ENCODE measurements at places on chromosomes 7 and 10.
A peak's percentile ranks its signal among the peaks of the same experiment; 100 is the strongest.

- DNase-seq: no peak
Measured at GRCh38 chr7:158811461-158811860, 17.8 kb downstream of the ESYT2 start.

DNA sequence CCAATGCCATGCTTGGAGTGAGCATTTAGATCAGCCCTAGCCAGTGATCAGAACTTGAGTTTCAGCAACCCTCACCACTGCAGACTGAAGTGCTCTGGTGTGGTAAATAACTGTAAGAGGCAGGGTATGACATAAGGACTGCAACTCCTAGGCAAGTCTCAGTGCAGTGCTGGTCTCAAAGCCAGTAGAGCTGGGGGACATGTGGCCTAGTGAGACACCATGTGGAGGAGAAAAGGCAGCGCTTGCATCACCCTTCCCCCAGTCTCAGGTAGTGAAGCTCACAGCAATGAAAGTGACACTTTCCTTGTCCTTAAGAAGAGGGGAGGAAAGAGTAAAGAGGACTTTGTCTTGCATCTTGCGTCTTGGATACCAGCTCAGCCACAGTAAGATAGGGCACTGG is 386.8 kb upstream of the POT1 start:
- no peak for DNase-seq

DNA sequence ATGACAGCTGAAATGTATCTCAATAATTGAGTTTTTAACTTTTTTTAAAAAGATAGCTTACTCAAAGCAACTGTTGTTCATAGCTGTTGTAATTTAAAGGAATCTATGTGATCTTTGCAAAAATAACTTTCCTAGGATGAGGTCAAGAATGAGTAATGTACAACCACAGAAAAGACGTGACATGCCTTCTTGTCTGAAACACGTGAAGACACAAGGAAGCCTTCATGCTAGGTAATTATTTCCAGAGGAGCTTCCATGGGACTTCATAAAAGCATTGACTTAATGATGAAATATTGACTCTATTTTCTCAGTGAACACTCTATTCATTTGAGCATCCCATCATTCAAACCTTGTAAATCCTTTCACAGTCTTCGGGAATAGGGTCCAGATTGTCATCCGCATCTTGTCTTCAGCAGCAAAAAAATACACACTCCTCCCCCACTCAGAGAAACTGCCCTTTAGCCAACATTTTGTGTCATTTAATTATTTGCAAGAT is 528.0 kb downstream of the NRG3 start:
- DNase-seq: no peak

DNA sequence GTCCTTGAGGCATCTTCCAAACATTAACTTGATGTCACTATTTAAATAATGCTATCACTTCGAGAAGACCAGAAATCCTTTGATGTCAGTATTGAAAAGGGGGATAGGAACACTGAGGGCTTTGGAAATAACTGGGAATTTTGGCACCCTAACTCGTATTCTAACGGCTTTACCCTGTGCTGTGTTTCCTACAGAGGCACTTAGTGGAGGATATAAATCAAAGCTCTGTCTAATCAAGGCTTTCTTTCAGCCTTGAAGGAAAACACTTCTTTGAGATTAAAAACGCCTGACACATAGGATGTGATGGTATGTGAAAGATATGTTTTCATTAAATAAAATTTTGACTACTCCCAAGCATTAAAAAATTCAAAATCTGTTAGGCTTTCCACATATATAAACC is 62.3 kb downstream of the CREB5 start:
- DNase-seq: no peak

GRCh38 chr7:109611656-109612055 is 1042.0 kb downstream of the DNAJB9 start:
- no peak for DNase-seq

GRCh38 chr10:87799860-87800259 is 18.2 kb downstream of the ATAD1 start:
- no peak for DNase-seq

- peak; percentile 49 for DNase-seq
Measured at GRCh38 chr10:92914478-92915325, 66.4 kb downstream of the EXOC6 start.

DNA sequence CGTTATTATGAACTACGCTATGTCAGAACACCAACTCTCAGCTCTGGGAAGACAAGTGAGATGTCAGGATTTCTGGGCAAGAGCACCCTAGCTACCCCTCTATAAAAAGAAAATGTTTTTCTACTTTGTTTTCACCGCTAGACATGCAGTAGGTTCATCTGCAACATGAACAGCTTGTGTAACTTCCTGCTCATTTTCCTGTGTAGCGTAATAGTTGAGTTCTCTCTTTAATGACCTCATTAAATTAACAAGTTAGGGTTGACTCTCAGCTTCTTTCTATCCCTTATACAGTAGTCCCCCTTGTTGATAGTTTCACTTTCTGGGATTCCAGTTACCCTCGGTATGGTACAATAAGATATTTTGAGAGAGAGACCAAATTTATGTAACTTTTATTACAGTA is 329.4 kb upstream of the ZNF32 start:
- no peak for DNase-seq

DNA sequence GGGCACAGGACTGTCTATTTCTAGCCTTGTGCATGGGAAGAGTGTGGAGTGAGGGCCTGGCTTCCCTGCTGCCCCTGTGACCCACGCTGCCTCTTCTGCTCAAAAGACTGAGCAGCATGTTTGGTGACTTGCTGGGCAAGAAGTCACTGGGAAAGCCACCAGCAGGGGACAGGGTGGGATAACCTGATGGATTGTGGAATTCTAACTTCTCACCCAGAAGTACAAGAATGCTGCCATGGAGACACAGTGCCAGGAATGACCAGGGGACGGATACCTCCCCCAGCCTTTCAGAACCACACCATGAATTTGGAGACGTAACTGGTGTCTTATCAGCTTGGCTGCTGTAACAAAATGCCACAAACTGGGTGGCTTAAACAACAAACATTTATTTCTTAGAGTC is 28.4 kb downstream of the GALNTL5 start:
- no peak for DNase-seq

DNA sequence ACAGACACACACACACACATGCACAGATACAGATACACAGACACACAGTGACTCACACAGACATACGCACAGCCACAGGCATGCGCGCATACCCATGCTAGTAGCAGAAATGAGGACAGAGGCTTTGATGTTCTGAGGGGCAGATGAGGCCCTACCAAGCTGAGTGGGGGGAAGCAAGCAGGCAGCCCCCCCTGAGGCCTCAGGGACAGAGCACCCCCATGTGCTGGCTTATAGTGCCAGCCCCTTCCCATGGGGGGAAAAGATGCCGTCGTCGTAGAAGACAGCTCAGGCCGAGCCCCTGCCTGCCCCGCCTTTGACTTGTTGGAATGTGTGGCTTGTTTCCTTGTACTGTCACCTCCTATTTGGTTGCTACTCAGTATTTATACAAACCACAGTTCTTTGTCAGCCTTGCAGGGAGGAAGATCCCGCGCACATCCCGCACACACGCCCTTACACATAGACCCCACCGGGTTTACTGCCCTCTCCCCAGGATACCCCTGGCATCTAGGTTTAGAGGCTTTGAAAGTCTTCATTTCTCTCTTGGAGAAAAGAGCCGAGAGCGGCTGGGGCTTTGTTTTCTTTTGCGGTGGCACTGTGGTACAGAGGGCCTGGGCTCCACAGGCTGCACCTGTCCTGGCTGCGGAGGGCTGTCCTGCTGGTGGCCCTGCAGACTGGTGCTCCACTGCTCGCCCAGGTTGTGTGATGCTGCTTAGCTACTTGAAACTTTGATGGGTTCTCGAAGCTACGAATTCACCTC is 112.5 kb downstream of the DOCK1 start:
- no peak for DNase-seq

DNA sequence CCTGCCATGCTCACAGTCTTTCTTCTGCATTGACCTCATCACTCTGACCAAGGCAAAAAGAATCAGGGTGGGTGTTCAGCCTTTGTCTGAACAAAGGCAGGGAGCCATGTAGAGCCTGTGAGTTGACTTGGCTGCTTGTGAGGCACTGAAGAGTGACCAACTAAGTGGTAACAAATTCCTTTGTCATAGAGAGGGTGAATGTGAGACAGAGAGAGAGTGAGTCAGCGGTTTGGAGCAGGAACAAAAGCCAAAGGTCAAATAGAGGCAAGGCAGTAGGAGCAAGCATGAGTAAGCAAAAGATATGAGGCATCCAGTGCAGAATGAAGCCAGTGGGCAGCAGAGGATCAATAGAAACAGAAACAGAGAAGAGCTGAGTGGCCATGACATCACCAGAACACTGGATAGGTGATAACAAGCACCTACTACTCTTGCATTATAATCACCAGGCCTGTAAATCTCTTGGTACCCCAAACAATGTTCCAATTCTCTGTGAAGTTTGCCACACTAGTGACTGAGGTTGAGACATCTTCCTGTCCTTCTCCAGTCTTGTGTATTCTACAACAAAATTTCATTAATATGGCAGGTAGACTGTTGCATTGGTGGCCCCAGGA is 116.2 kb upstream of the LAMB4 start:
- DNase-seq: no peak

- DNase-seq: no peak
Measured at GRCh38 chr7:133300088-133300487, 47.2 kb downstream of the EXOC4 start.

GRCh38 chr10:43901302-43901701 is 252.6 kb upstream of the ZNF32 start:
- no peak for DNase-seq

DNA sequence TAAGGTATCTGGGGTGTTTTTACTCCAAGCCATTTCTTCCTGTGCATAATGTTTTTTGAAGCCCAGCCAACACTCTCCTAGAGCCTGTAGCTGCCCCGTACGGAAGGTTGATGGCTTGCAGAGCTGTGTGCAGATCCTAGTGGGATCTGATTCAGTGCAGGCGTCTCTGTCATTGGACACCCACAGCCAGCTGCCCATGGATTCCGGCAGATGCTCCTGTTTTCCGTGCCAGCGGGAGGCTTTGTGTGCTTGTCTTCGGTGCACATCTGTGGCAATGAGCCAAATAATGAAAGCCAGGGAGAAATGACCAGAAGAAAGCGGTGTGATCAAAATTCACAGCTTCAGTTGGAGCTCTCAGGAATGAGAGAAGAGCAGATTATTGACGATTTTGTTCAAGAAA is 426.4 kb downstream of the TYW1 start:
- DNase-seq: no peak

- DNase-seq: no peak
Measured at GRCh38 chr10:35925493-35925892, 283.4 kb upstream of the FZD8 start.

DNA sequence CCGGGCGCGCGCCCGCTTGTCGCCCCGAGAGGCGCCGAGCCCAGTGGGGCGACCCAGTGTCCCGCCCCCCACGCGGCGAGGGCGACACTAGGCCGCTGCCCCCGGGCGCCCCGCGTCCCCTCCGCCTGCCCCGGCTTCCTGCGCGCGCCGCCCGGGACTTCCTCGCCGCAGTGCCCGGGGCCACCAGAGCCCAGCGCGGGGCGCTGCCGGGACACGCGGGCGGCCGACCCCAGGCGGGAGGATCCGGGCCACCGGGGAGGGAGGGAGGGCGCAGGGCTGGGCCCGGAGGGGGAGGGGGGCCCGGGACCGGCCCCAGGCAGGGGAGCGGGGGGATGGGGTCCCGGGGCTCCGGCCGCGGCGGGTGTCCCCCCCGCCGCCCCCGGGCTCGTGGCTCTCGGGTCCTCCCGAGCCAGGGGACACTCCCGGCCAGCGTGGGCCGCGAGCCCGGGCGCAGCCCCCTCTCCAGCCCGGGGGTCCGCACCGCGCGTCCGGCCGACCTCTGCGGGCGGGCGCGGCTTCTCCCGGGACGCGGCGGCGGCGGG is 435 bp upstream of the PWWP2B start:
- peak; percentile 74 for DNase-seq

DNA sequence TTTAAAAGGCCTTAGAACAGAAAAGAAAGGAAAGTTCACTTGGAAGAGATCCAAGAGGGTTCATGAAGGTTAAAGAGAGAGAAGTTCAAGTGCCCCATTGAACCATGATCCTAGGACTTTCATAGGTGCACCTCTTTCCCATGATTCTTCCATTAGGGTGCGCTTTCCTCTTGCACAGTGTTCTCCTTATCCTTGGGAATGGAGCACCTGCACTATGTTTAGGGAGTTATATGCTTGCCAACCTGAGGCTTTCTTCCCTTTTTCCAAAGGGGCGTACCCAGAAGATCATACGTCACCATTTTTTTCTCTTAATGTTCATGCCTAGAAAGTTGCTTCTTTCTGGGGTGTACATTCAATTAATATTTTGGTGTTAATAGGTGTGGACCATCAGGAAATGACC is 908.0 kb upstream of the SORCS1 start:
- no peak for DNase-seq

DNA sequence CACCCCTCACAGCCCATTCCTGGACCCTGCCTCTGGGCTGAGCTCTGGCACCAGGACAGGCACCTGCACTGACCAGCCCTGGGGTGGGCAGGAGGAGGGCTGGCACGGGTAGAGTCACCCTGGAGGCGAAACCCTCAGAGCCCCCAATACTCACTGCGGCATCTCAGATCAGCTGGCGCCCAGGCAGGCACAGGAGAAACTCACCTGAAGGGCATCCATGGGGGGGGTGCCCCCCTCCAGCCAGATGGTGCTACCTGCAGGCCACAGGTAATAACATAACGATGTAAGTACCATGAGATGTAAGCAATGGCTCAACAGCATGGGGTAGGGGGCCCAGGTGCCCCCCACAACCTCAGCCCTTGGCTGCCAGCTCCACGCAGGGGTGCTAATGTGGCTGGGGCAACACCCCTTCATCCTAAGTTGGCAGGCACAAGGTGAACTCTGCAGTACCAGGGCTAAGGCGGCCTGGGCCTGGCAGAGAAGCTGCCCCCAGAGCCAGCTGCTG is 12.1 kb upstream of the PYROXD2 start:
- no peak for DNase-seq

GRCh38 chr10:7399533-7399932 is 11.3 kb downstream of the SFMBT2 start:
- no peak for DNase-seq

DNA sequence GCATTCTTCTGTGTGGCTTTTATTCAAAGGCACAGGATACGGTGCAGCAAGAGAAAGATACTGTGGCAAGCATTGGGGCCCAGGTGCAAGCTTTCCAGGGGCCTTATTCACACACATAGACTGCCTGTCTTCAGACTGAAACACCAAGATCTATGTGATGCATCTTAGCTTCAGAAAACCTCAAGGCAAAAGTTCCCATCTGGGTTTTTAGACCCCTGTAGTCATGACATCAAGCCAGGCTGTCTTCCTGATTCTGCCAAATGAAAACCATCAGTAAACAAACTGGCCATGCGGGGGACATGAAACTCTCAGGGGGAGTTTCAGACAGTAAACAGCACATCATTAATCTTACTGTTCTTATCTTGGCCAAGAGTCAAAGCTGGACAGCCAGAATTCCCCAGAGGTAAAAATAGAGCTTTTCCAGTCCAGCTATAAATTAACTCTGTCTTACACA is 9.8 kb downstream of the AGBL3 start:
- peak; percentile 35 for DNase-seq

DNA sequence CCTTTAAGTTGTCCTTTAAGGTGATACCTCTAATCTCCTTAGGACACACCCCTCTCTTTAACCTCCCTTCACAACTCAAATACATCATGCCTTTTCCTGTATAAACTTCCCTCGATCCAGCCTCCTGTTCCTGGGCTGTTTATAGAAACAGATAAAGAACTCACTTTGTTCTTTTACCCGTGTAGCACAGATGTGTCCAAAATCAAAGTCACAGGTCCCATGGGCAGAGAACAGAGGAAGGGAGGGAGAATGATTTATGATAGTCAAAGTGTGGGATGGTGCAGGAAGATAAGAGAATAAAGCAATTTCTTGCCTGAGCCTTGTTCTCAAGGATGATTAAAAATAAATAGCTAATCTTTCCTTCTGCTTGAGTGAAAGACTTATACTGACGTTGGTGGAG is 50.3 kb upstream of the CABCOCO1 start:
- no peak for DNase-seq
